ENCODE measurements at places on chromosomes 4 and X.

- DNase-seq, result no peak
Measured at GRCh38 chr4:153090181-153090580, 114.1 kb upstream of the TRIM2 start.

GRCh38 chrX:63475200-63475599, 124.1 kb upstream of the SPIN4 start:
- DNase-seq, result no peak

- DNase-seq, result no peak
Measured at GRCh38 chr4:83866834-83867621, 331.1 kb downstream of the GPAT3 start.

GRCh38 chrX:72532366-72532765, 40.3 kb downstream of the HDAC8 start:
- DNase-seq, result no peak

DNA sequence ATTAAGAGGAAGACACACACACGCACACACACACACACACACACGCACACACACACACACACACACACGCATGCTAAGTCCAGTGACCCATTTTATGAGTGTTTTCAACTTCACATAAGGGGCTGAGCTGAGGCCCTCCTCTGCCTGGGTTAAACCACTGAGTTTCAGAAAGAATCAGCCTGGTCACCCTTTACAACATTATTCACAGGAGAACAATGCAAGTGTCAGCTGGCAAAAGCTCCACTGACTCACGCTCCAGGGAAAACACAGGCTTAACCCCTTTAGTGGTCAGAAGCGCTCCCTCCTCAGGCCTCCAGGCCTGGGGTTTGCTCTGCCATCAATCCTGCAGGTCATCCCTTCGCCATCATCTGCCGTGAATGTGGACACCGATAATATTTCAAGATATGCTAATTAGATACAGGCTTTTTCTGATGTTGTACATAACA, 46.9 kb downstream of the ACOX3 start:
- DNase-seq, result peak; percentile 77

DNA sequence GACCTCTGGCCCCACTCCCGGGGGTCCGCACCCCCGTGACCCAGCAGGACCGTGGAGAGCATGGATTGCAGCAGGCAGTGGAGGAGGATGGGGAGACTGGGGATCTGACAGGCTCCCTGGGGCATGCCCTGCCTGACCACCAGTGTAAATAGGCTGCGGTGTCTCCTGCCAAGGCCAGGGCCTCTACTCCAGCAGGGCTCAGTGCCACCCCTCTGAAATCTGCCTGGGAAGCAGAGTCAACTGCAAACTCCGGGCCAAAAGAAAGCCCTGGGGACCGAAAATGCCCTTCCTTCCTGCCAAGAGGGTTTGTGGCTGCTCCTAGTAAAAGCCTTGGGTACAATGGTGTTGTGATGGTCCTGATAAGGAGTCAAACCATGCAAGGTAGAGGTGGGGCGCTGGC, 6.4 kb downstream of the ADRA2C start:
- no peak for DNase-seq
